ENCODE measurements at places on chromosomes 1 and 21.

DNA sequence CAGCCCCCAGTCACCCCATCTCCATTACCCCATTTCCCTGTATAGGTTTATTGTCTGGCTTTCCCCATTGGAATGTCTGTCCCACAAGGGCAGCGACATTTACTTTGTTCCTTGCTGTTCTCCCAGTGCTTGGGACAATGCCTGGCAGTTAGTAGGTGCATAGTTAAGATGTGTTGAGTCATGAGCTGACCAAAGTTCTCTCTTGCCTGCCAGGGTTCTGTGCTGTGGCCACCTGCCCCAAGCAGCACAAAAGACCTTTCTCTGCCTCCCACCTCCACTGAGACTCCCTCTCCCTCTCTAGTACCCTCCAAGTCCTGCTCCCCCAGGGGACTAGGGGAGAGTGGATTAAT, 40.0 kb downstream of the TMCO4 start:
- no peak for DNase-seq

DNA sequence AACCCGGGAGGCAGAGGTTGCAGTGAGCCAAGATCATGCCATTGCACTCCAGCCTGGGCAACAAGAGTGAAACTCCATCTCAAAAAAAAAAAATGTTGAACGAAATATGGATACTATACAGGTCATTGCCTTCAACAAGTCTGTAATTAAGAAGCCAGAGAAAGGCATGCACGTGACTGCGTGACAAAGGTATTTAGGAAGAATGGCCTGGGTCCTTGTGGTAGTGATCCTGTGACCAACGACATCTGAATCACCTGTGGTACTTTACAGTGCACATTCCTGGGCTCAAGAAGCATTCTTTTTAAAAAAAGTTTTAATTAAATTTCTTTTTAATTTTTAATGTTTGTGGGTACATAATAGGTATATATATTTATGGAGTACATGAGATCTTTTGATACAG, 115.0 kb downstream of the GREM2 start:
- DNase-seq: no peak

GRCh38 chr1:206719169-206719839, 34.6 kb downstream of the MAPKAPK2 start:
- no peak for DNase-seq

DNA sequence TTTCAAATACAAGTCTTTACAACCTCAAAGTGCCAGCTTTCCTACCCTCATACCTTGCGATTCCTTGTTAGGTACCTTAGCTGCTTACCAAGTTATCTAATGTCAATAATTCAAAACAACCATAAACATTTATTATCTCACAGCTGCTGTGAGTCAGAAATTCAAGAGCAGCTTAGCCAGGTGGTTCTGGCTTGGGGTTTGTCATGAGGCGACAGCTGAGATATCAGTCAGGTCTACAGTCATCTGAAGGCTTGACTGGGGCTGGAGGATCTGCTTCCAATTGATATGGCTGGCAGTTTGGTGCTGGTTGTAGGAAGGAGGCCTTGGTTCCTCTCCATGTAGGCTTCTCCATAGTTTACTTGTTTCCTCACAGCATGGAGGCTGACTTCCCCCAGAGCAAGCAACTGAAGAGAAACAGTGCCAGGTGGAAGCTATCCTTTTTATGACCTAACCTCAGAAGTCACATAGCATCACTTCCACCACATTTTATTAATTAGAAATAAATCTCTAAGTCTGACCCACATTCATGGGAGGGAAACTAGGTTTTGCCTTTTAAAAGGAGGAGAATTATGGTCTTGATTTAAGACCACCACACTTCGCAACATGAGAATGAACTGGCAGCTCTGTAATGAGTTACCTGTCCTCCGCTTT, 103.3 kb upstream of the FGGY start:
- no peak for DNase-seq

DNA sequence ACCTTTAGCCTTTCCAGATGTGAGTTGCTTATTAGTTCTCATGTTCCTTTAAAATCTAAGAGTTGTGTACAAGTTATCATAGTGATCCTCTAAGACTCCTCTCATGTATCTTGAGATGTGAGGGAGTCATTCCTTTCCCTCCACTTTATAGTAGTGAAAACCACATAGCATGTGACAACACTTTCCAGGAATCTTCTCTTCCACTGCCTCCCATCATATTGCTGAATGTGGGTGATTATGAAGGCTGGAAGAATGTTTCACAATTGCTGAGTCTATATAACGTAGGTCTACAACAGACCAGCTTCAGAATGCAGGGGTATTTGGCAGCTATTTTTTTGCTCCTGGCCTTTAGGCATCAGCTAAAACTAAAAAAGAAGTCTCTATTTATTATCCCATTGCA, 44.7 kb upstream of the LRRC7 start:
- no peak for DNase-seq

GRCh38 chr1:81439046-81439823, 361.5 kb upstream of the ADGRL2 start:
- DNase-seq: no peak

DNA sequence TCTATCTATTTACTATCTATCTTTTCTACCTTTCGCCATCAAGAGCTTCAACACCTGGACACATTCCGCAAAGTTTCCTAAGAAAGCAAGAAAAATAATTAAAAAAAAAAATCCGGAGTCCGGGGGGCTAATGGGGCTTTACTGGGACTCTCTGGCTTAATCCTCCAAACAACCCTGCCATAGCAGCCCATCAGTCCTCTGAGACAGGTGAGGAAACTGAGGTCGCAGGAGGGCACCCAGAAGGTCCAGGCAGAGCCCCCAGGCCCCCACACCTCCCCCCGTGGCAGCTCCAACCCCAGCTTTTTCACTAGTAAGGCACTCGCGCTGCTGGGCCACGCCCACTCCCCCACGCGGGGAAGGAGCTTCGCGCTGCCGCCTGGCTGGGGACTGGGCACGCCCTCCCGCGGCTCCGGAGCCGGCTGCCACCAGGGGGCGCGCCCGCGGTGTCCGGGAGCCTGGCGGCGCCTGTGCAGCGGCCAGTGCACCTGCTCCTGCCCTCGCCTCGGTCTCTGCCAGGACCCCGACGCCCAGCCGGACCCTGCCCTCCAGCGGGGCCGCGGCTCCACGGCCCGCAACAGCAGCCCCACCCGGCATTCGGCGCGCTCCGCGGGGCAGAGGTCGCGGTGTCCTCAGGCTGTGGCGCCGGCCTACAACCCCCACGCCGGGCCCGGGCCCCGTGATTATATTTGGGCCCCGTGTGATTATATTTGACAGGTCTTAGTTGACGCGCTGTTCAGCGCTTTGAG, 54.1 kb upstream of the SAMD11 start:
- DNase-seq: peak; percentile 76

DNA sequence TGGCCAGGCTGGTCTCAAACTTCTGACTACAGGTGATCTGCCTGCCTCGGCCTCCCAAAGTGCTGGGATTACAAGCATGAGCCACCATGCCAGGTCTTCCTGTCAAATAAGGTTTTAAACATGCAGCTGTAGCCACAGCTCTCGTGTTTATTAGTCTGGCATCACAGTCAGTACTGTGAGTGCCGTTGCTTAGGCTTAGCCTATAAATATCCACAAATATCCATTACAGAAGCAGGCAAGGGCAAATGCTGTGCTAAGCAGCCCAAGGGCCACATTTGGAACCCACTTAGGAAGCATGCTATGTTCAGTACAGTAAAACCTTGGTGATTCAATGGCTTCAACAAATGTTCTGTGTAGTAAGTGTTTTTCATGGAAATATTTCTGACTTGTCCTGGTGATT, 75.9 kb downstream of the KIF1B start:
- DNase-seq: no peak

DNA sequence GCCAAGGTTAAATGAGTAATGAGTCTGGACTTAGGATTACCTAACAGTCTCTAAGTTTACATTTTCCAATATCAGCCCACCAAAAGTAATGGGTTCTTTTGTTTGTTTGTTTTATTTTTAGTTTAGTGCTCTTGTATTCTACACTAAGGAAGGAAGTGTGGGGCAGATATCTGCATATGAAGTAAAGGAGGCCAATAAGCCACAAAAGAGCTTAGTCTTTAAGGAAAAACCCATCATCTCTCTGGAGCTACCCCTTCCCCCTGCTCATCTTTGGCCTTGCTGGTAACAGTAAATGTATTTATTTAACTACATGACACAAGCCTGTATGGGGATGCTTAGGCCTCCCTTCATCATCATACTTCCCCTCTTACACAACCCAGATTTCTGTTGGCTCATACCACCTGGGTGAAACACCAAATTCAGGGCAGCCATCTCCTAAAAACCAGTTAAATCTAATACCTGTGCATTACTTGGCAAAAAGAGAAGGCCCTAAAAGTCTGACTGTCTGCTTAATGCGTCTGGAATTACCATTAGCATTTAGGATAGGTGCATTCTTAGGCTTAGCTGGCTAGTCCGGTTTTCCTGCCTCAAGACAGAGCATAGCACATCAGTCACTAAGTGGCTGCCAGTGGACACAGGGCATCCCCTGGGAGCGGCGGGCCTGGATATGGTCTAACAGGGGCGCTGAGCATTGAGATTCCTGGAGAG, 96.8 kb upstream of the ADGRL2 start:
- no peak for DNase-seq

DNA sequence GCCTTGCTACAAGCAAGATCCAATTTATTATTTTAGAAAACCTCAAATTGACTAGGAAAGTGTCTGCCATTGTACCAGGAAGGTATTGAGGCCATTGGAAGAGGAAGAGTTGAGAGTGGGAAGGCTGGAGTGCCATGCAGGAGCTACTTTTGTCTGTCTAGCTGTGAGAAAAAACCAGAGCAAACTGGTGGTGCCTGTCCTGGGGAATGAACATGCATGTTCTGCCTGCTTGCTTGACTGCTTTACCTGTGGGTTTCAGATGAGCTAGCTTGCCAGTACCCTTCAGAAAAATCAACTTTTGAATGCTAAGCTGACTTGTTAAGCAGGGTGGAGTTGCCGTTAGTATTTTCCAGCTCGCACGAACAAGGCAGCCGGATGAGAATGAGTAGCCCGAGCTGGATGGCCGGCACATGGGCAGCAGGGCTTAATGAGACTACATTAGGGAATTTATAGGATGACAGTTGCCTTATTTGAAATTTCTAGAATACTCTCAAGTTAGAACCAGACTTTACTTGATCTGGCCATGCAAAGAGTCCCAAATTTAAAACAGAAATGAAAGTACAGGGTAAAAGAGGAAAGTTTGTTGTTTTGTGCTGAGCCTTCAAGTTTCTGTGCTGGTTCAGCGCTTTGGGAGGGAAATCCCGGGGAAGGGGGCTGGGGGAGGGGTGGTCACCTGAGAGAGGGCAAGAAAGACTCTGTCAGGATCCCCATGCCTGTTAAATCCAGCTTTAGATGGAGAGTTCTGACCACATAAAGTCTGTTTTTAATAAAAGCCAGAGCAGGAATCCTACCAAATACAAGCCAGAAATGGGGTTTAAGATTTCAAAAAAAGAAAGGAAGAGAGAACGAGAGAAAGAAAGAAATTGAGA, 29.6 kb upstream of the C1orf105 start:
- DNase-seq: no peak

- DNase-seq: no peak
Observed at GRCh38 chr21:28959367-28960099, 33.1 kb downstream of the LTN1 start.

DNA sequence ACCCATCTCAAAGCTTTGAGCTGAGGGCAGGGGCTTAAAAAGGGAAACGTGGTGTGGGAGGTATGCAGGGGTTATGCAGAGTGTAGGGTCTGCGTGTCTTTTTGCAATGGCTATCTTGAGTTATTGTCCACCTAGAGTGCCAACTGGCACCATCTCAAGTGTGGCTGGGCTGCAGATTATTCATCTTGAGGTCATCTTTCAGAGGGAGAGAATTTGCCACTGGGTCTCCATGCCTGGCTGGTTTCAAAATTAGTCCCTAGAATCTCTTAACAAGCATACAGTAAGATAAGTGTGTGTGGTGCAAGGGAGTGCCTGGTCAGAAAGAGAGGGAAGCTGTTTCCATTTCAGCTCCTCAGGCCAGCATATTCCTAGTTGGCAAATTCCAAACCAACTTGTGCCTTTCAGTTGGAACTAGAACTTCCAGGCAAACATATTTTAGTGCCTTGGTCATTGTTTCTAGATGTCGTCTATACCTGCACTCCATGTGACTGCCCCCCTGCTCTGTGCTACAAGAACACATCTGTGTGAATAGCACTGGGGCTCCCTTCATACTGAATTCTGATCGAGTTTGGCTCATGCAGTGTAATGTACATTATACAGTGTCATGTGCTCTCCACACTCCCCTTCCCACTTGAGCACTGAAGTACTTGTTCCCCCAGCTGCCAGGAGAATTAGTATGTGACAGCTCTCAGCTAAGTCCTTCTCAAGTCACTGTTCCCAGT, 5.0 kb upstream of the OR2T8 start:
- DNase-seq: no peak

DNA sequence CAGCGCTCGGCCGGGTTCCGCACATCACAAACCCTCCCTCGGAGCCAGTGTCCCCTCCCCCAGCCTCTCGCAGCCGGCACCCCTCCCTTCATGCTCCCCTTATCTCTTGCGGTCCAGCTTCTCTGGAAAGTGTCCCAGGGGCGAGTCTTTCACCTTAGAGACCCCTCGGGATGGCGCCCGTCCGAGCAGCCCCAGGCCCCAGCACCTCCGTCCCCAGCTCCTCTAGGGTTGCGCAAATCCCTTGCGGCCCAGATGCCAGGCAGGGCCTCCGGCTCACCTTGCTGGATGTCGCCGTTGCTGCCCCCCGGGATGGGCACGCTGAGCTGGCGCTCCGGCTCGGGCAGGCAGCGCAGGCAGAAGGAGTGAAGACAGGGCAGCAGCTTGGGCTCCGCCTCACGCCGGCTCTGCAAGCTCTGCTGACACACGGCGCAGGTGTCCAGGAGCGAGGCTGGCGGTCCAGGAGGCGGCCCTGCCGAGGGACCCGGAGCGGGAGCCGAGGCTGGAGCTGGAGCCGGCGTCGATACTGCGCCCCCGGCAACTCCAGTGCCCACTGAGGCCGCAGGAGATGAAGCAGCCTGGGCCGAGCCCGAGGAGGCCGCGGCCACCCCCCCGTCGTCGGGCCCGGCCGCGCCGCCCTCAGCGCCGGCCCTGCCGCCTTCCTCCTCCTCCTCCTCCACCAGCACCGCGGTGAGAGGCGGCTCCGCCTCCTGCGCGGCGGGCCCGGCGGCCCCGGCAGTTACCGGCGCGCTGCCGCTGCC, 550 bp downstream of the TRIM33 start:
- DNase-seq: peak; percentile 8

- no peak for DNase-seq
Observed at GRCh38 chr1:202619505-202619904, 90.7 kb downstream of the SYT2 start.

DNA sequence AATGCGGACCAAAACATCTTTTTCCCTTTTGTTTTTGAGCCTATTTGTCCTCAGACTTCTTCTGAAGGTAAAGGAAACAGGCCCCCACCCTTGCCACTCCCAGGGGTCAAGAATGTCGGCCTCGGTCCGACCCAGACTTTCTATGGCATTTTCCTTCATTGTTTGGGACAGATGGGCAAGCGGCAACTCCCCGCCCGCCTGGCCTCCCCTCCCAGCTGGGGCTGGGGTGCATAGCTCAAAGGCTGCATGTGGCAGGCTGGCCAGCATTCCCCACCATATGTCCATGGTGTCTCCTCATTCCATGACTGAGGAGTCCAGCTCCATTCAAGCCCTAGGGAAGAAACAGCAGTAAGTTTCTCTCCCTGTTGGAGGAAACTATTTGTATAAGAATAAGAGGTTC, 29.4 kb upstream of the TSPEAR start:
- no peak for DNase-seq

- DNase-seq: no peak
Observed at GRCh38 chr1:117967881-117968280, 38.3 kb downstream of the WDR3 start.
